ENCODE measurements at places on chromosomes 2 and 18. TPM values are rescaled to one million over a fixed set of nuclear protein-coding genes. Genes with fewer than 3 reads are reported as not detected.

Gene SCN7A
- not detected for total RNA-seq

Gene PLGLB2
- total RNA-seq: 0.75 TPM

Gene CELF4
- not detected for total RNA-seq

Gene NPAS2
- total RNA-seq: 2.6 TPM

Gene TTC21B
- 19.1 TPM for total RNA-seq

Gene CNDP1
- not detected for total RNA-seq

Gene RAPGEF4
- not detected for total RNA-seq

Gene LCT
- 0.25 TPM for total RNA-seq

Gene DCDC2C
- total RNA-seq: not detected

Gene DNAJC5G
- not detected for total RNA-seq

All from activated CD8-positive, alpha-beta memory T cell treated with anti-CD3 and anti-CD28 coated beads for 36 hours (primary cell).